Immature natural killer cell (primary cell): ENCODE measurements at places on chromosomes 5 and 9.

DNA sequence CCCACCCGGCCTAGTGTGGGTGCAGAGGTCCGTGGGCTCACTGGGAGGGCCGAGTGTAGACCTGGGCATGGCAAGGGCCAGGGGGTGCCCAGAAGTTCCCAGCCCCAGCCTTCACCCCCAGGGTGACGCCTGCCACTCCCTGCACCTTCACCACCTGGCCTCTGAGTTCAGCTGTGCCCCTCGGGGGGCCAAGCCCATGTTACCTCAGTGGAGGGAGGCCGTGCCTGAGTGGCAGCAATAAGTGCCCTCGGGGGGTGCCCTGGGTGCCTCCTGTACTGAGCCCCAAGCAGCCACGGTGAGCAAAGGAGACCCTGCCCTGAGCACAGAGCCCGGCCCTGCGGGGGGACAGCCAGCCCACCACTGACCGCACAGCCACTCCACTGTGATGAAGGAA, 10.3 kb upstream of the FCN2 start:
- no peaks in the 10 kb centered on the region for H3K4me1 ChIP-seq
- DNase-seq, result no peak
- no peak overlapping the region for H3K4me3 ChIP-seq
- H3K36me3 ChIP-seq, result no peaks in the 10 kb centered on the region

DNA sequence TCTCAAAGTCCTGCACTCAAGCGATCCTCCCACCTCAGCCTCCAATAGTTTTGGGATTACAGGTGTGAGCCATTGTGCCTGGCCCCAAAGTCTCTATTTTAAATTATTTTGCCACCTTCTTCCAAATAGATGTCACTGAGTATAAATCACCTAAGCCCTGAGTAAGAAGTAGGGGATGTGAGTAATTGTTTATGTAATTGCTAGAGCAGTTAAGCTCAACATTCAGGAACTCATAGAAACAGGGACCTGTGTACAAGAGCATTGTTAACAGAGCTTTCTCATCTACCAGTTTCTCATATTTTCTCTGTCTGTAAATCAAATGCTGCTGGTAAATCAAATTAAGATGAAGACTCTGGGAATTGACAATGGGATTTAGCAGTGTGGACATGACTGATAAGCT, 26.3 kb downstream of the CDK7 start:
- H3K4me1 ChIP-seq, result no peaks in the 10 kb centered on the region
- H3K27me3 ChIP-seq, result no peaks in the 10 kb centered on the region
- no peak overlapping the region for H3K27ac ChIP-seq
- peaks cover 10% of the 10 kb centered on the region for H3K36me3 ChIP-seq
- H3K4me3 ChIP-seq, result no peak overlapping the region

GRCh38 chr9:131731644-131732043, 8.2 kb downstream of the RAPGEF1 start:
- H3K36me3 ChIP-seq, result peaks cover 5% of the 10 kb centered on the region
- DNase-seq, result peak; percentile 61
- H3K27me3 ChIP-seq, result peaks cover 12% of the 10 kb centered on the region
- peaks cover 100% of the 10 kb centered on the region for H3K4me1 ChIP-seq
- peak overlapping the region; percentile 67 for H3K4me3 ChIP-seq

GRCh38 chr9:98391406-98391805, 136.0 kb upstream of the TBC1D2 start:
- H3K4me3 ChIP-seq, result no peak overlapping the region
- no peak overlapping the region for H3K27ac ChIP-seq
- H3K36me3 ChIP-seq, result no peaks in the 10 kb centered on the region

- H3K4me1 ChIP-seq, result no peaks in the 10 kb centered on the region
- no peak for DNase-seq
- peak overlapping the region; percentile 21 for H3K27ac ChIP-seq
- H3K4me3 ChIP-seq, result no peak overlapping the region
Observed at GRCh38 chr5:138498376-138498775, 33.1 kb downstream of the EGR1 start.
